Spinal cord (tissue), 10 donors: ENCODE measurements at places on chromosomes 16 and 17. TPM values are rescaled to one million over a fixed set of nuclear protein-coding genes. Genes with fewer than 3 reads are reported as not detected.

DNA sequence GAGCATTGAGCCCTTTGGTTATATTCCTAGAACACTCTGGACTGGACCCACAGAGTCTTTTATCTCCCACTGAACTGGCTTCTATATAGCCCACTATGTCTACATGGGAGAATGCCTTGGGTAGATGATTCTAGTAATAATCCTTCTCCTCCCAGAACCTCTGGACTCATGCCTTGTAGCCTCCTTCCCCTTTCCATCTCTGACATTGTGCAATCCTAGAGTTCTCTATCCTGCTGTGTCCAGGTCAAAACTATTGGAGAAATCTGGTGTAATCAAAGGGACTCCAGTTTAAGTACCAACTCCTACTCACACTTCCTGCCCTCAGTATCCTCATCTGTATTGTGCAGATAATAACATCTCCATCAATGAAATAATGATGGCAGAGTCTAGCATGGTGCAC is 9.1 kb downstream of the RCVRN start:
- H3K4me3 ChIP-seq: no peak overlapping the region
- H3K27ac ChIP-seq: no peak overlapping the region
- no peak for DNase-seq
- H3K4me1 ChIP-seq: peaks cover 20% of the 10 kb centered on the region
- H3K27me3 ChIP-seq: no peaks in the 10 kb centered on the region

DNA sequence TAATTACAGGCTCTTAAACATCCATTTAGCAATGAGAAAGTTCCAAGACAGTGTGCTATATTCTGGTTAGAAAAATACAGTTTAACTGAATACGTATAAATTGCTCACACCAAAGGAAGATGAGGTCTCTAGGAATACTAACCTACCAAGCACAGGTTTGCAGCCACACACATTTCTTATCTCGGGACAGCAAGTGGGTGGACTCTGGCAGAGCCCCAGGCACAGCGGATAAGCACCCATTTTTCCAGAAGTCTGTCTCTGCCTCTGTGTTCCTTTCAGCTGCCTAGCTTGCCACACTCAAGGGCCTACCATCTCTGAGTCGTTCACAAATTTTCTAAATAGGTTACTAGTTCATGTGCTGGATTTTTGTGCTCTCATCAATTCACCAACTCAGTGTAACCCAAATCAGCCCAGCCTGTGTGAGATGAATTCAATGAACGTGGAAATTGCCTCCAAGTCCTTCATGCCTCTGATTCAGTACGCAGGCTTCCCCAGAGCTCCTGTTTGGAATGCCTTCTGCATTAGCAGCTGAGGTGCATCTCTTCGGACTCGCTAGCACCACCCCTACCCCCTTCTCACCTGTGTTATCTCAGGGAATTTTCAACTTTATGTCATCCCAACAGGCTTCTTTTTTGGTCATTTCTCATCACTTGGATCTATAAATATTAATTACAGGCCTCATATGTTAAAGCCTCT is 581.0 kb upstream of the CDH11 start:
- H3K4me1 ChIP-seq: peaks cover 5% of the 10 kb centered on the region
- no peaks in the 10 kb centered on the region for H3K27me3 ChIP-seq
- DNase-seq: no peak
- peak overlapping the region; percentile 61 for H3K27ac ChIP-seq
- H3K4me3 ChIP-seq: no peak overlapping the region

Gene RAB11FIP3
- 24.2 TPM for total RNA-seq

GRCh38 chr17:8463099-8463498 is 27.4 kb downstream of the NDEL1 start:
- peaks cover 29% of the 10 kb centered on the region for H3K4me1 ChIP-seq
- H3K27ac ChIP-seq: no peak overlapping the region
- H3K36me3 ChIP-seq: peaks cover 26% of the 10 kb centered on the region
- H3K27me3 ChIP-seq: no peaks in the 10 kb centered on the region
- no peak overlapping the region for H3K4me3 ChIP-seq
- no peak for DNase-seq

GRCh38 chr17:74679374-74679773 is 33.3 kb downstream of the CD300LF start:
- H3K27ac ChIP-seq: no peak overlapping the region
- no peak for DNase-seq
- peaks cover 11% of the 10 kb centered on the region for H3K27me3 ChIP-seq
- no peaks in the 10 kb centered on the region for H3K36me3 ChIP-seq
- H3K4me1 ChIP-seq: peaks cover 3% of the 10 kb centered on the region
- H3K4me3 ChIP-seq: no peak overlapping the region

- H3K27ac ChIP-seq: no peak overlapping the region
- peak overlapping the region; percentile 18 for H3K4me3 ChIP-seq
- peaks cover 26% of the 10 kb centered on the region for H3K4me1 ChIP-seq
- DNase-seq: no peak
- H3K36me3 ChIP-seq: no peaks in the 10 kb centered on the region
Observed at GRCh38 chr17:77571155-77571981, 387.1 kb upstream of the TNRC6C start.

DNA sequence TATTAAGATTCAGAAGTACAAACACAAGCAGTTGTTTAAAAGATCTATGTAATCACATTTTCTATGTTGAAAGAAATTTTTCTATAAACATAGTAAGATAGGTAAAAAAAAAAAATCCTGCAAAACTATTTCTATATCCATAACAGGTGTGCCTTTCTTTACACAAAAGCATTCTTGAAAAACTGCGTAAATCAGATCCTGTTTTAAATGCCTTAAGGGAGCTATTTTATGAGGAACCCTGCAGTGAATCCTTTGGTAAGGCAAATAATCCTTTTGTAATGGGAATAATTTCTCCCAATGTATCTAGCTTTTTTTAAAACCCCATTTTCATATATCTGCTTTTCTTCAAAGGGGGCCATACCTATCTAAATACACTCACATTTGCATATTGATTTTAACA is 157.3 kb downstream of the AATF start:
- H3K36me3 ChIP-seq: peaks cover 17% of the 10 kb centered on the region
- no peak overlapping the region for H3K4me3 ChIP-seq
- H3K4me1 ChIP-seq: peaks cover 8% of the 10 kb centered on the region
- no peak for DNase-seq

Gene CAPNS2
- 1.2 TPM for total RNA-seq

- DNase-seq: no peak
- no peak overlapping the region for H3K4me3 ChIP-seq
- H3K4me1 ChIP-seq: peaks cover 40% of the 10 kb centered on the region
- no peak overlapping the region for H3K27ac ChIP-seq
- no peaks in the 10 kb centered on the region for H3K27me3 ChIP-seq
Observed at GRCh38 chr17:73478768-73479424, 165.3 kb downstream of the SDK2 start.

- peaks cover 16% of the 10 kb centered on the region for H3K36me3 ChIP-seq
- H3K4me3 ChIP-seq: peak overlapping the region; percentile 92
- H3K27me3 ChIP-seq: no peaks in the 10 kb centered on the region
- H3K27ac ChIP-seq: peak overlapping the region; percentile 78
- DNase-seq: peak; percentile 0
Observed at GRCh38 chr16:3610698-3611145, 684 bp downstream of the SLX4 start.

Gene CCL8
- 0.89 TPM for total RNA-seq

GRCh38 chr16:89094252-89094879 is 714 bp downstream of the ACSF3 start:
- H3K4me3 ChIP-seq: peak overlapping the region; percentile 63
- H3K4me1 ChIP-seq: peaks cover 37% of the 10 kb centered on the region
- no peak overlapping the region for H3K27ac ChIP-seq
- H3K36me3 ChIP-seq: peaks cover 30% of the 10 kb centered on the region
- no peak for DNase-seq
- peaks cover 5% of the 10 kb centered on the region for H3K27me3 ChIP-seq

Gene RNF112
- total RNA-seq: 7.9 TPM

DNA sequence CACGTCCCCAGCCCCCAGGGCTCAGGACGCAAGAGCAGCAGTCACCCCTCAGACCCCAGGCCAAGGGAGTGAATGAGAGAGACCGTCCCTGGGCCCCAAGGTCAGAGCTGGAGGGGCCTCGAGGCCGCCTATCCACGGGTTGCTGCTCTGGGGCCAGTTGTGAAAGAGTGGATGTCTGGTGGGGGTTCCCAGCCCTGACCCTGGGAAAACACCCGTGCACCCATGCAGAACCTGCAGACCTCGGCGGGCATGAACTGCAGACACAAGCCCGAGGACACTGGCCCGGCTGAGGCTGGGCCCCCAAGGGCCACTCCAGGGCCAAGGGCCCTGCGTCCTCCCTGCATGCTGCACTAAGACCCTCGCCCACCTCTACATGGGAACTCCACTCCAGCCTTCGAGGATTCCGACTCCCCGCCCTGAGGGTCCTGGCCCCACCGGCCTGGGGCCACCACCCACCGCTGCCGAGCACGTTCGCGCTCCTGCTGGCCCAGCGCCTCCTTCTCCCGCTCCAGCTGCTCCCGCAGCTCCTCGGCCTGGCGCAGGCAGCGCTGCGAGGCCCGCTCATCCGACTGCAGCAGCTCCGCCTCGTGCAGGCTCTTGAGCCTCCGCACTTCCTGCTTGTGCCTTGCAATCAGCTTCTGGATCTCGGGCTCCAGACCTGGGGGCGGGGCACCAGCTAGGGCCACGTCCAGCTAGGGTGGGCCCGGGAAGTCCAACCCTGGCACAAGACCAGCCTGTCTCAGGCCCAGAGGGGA is 27.6 kb upstream of the AATK start:
- peaks cover 4% of the 10 kb centered on the region for H3K4me1 ChIP-seq
- DNase-seq: no peak
- H3K27me3 ChIP-seq: no peaks in the 10 kb centered on the region
- peaks cover 100% of the 10 kb centered on the region for H3K36me3 ChIP-seq
- no peak overlapping the region for H3K27ac ChIP-seq
- H3K4me3 ChIP-seq: no peak overlapping the region

Gene MYO15A
- 1.8 TPM for total RNA-seq

GRCh38 chr16:85384833-85385462 is 228.2 kb upstream of the GSE1 start:
- H3K36me3 ChIP-seq: peaks cover 7% of the 10 kb centered on the region
- no peak overlapping the region for H3K4me3 ChIP-seq
- peaks cover 48% of the 10 kb centered on the region for H3K4me1 ChIP-seq
- peaks cover 3% of the 10 kb centered on the region for H3K27me3 ChIP-seq
- no peak overlapping the region for H3K27ac ChIP-seq
- no peak for DNase-seq

- H3K4me3 ChIP-seq: no peak overlapping the region
- no peak overlapping the region for H3K27ac ChIP-seq
- no peaks in the 10 kb centered on the region for H3K36me3 ChIP-seq
- DNase-seq: no peak
Observed at GRCh38 chr17:39747745-39748144, 10.0 kb downstream of the GRB7 start.

Gene UTS2R
- not detected for total RNA-seq

GRCh38 chr17:79047291-79047920 is 23.4 kb downstream of the C1QTNF1 start:
- H3K27me3 ChIP-seq: no peaks in the 10 kb centered on the region
- no peak overlapping the region for H3K4me3 ChIP-seq
- H3K36me3 ChIP-seq: peaks cover 11% of the 10 kb centered on the region
- no peak overlapping the region for H3K27ac ChIP-seq

Gene NPIPA3
- 0.30 TPM for total RNA-seq

Gene TNP2
- total RNA-seq: not detected

Gene TMIGD1
- not detected for total RNA-seq

Gene TLCD2
- total RNA-seq: 2.1 TPM
